ENCODE measurements at places on chromosomes 1 and 21.

GRCh38 chr1:44326024-44326701, 28.9 kb downstream of the ERI3 start:
- DNase-seq: no peak

DNA sequence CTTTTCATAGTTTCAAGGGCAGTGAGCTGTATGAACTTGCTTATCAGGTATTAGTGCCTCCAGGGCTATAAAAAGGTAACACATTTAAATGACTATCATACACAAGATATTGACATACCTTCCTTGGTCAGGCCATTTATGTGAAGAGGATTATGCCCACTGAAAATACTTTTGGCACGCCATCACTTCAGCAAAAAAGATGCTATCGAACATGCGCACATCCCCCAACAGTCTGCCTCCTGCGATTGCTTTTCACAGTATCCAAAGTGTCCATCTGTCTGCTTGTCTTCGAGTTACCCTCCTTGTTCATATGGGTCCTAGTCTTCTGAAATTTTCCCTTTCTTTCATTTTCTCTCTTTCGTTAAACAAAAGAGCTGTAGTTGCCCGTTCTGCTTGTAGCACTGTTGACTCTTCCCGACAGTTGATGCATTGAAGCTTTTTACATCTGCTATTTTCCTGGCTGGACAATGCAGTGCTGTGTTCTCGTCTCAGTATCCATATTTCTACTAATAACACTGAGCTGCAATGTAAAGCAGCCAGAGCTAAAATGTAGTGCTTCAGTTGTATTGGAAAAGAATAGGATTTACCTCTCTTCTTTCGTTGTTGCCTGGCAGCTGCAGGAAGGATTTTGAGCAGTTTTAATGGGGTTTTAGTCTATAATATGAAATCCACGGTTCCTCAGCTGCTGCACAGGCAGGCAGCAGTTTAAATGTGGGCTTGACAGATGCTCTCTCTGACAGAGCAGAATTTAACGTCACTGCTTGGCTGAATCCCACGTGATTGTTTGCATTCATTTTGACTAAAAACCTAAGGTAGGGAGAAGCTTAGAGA, at the start of gene B3GALT2:
TSS of gene B3GALT2 (minus strand) at position 713 of the 831 bp plus-strand sequence. CDS start 5,051 bp downstream, outside the sequence.
- DNase-seq: no peak

GRCh38 chr1:53277326-53277725, 39.0 kb upstream of the MAGOH start:
- no peak for DNase-seq

GRCh38 chr1:15683345-15684039, 628 bp upstream of the PLEKHM2 start:
- DNase-seq: no peak

- no peak for DNase-seq
Measured at GRCh38 chr1:115379943-115380342, 41.9 kb upstream of the NGF start.

- no peak for DNase-seq
Measured at GRCh38 chr1:39139723-39140360, 64.7 kb upstream of the MACF1 start.

DNA sequence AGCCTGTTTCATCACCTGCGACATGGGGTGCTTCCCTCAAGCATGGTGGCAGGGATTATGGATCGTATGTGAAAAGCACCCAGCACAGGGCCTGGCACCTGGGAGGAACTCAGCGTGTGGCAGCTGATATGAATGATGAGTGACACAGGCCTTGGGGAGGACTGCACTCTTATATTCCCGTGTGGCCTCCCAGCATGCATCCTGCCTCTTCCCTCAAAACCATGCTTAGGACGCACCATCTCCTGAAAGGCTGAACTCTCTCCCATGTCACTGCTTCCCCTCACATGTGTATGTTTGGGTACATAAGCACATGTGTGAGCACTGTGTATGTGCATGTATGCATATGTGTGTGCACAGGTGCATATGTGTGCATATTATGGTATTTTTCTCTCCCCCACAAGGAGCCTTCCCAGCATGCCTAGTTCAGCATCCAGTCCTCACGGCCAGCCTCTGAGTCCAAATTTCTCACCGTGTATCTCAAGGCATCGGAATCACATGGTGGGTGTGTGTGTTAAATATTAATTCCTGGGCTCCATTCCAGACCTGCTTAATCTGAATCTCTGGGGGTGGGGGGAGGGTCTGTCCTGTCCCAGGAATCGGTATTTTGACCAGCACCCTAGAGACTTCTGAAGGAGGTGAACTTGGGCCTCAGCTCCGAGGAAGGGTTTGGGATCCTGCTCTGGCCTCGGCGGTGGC, 12.8 kb downstream of the MYOM3 start:
- DNase-seq: no peak

DNA sequence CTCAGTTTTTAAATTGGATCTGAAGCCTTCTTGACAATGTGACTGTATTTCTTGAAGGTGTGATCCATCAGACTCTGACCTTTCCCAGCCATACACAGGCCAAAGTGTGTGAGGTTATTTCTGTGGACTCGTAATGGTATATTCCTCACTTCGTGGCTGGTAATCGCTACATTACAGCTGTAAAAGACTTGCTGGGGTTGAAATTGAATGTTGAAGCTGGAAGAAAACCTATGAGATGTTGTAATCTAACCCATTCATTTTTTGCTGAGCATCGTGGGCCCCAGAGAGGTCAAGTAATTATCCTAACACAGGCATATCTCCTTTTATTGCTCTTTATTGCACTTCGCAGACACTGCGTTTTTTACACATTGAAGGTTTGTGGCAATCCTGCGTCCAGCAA, 405.6 kb upstream of the ZP4 start:
- no peak for DNase-seq

DNA sequence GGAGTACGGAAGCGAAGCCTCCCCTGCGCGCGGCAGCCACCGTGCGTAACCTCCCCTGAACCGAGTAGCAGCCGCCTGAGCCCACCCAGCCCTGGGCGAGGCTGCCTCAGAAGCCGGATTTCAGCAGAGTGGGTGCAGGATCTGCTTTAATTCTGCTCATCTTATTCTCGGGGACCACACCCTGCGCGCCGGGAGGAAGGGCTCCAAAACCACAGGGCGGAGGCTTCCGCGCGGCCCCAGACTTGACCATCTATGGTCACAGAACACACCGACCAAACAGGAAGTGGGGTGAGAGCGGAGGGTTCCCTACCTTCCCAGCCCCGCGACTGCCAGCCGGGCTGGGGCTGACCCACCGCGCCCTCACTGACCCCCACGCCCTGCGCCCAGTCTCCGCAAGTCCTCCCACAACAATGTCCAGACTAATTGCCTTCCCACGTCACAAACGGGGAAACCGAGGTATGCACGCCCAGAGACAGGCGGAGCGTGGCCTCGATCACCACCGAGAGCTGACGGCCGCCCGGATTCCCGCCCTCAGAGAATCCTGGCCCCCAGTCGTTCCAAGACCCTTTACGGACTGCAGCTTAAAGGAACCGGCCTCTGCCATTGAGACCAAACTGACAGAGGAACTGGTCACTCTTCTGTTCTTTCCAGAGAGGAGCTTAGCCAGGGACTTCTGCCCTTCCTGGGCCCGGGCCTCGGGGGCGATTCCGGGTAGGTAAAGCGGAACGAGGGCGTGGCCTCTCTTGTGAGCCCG, 595 bp upstream of the CAP1 start:
- DNase-seq: peak; percentile 88

DNA sequence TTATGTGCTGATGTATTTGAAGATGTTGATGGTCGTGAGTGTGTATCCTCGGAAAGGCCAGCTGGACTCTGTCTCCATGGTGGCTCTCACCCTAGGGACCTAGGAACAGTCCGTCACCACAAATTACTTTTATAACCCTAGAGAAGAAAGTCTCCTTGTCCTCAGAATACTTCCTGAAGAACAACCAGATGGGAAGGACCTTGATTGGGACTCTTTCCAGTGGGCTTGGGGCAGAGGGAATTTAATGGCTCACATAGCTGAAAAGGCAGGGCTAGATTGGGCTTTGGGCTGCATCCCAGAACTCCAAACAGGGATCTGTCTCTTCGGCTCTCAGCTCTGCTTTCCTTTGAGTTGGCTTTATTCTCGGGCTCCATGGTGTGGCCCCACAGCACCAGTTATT, 90.8 kb downstream of the TBX19 start:
- no peak for DNase-seq

DNA sequence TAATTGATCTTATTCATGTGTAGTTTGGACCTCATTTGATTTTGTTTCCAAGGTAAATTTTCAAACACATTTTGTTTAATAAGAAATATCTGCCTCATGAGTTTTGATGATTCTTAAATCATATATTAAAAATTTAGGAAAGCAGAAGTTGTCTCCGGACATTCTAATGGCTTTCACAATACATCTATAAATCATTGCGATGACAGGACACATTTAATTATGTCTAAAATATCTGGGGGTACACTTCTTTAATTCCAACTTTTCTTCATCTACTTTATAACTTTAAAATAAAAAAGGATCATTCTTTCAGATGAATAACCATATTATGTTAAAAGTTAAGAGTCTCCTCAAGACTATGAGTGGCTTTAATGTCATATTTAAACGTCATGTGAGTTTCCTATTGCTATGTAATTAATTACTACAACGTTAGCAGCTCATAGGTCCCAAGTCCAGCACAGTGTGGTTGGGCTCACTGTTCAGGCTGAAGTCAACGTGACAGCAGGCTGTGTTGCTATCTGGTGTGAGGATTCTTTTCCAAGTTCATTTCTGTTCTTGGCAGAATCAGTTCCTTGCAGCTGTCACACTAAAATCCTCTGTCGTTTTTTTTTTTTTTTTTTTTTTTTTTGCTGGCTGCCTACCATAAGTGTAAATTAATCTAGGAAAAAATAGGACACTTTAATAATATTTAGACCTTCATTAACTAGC, 893.5 kb downstream of the LTN1 start:
- no peak for DNase-seq

DNA sequence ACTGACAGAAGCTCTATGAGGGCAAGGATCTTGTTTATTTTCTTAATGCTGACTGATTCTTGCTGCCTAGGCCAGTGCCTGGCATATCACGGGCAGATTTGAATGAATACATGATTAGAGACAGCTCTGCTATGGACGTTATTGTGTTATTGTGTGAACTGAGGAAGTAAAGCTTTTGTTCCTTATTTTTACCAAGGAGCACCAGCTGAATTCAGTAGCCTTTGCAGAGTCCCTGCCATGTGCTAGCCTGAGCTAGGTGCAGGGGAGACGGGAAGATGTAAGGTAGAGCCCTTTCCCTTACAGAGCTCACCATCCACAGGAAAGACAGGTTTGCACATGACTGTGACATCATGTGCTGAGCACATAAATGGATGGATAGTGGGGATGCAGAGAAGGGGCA, 36.0 kb upstream of the SCMH1 start:
- no peak for DNase-seq

GRCh38 chr21:37915497-37915911, 753 bp downstream of the KCNJ6 start:
- no peak for DNase-seq

- DNase-seq: no peak
Measured at GRCh38 chr1:153799016-153799415, 23.8 kb downstream of the SLC27A3 start.

All from stimulated activated CD4-positive, alpha-beta T cell treated with anti-CD3 and anti-CD28 coated beads, Interleukin-15, amount 100 ng/mL, for 24 hours (primary cell).